ENCODE measurements at places on chromosomes 2 and 18.

- no peak for DNase-seq
These were observed 100.0 kb downstream of the AQP4 start for GRCh38 chr18:26765498-26765897.

GRCh38 chr2:68158134-68158447 is 403 bp downstream of the PNO1 start:
- DNase-seq = no peak

GRCh38 chr2:207487650-207488311 is 42.0 kb upstream of the CREB1 start:
- no peak for DNase-seq

GRCh38 chr2:222196159-222196558 is 102.6 kb downstream of the PAX3 start:
- no peak for DNase-seq

DNA sequence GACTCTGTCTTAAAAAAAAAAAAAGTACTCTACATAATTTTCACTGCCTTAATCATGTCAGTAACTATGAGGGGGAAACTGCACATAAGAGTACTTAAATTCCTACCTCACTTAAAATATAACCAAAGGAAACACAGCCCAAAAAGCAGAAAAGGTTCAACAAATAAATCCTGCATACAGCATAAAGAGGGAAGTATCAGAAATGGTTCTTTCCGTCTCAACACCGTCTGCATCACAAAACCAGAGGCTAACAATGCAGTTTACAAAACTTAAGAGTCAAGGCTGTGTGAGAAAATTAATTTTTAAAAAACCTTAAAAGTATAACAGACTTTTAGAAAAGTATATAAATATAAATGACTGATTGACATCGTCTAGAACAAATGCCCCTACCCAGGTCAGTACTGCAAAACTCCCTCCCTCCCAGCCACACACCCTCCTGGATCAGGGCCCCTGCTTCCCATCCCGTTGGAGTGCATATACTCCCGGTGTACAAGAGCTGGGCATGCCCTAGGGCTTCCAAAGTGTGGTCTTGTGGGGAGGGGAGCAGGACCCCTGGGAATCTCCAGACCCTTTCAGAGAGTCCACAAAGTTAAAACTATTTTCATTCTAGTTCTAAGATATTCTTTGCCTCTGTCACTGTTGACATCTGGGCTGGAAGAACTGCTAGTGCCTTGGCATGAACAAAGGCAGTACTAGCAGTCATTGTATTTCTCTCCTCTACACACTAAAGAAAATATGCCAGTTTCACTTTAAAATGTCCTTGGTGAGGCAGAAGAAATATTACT is 67.0 kb upstream of the SERTAD2 start:
- DNase-seq = no peak

GRCh38 chr2:105081006-105081601 is 43.2 kb downstream of the MRPS9 start:
- no peak for DNase-seq

DNA sequence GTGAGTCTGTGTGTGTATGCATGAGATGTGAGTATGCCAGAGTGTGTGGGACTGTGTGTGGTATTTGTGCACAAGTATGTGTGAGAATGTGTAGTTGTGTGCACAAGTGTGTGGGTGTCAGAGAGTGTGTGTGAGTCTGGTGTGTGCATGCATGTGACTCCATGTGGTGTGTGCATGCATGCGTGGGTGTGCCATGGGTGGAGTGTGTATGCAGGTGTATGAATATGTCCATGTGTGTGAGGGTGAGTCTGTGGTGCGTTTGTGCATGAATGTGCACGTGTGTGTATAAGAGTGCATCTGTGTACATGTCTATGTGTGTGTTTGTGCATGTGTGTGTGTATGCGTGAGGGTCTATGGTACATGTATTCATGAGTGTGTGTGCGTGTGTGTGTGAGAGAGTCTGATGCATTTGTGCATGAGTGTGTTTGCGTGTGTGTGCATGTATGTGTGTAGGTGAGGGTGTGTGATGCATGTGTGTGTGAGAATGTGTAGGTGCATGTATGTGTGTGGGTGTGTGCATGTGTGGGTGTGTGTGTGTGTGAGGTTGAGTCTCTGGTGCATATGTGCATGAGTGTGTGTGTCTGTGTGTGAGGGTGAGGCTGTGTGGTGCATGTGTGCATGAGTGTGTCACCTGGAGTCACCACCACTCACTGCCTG is 226.8 kb downstream of the LDLRAD4 start:
- no peak for DNase-seq

GRCh38 chr2:8922431-8922830 is 81.1 kb downstream of the MBOAT2 start:
- DNase-seq = no peak

- no peak for DNase-seq
These were observed 78.8 kb upstream of the SMAD2 start for GRCh38 chr18:48009116-48009745.

DNA sequence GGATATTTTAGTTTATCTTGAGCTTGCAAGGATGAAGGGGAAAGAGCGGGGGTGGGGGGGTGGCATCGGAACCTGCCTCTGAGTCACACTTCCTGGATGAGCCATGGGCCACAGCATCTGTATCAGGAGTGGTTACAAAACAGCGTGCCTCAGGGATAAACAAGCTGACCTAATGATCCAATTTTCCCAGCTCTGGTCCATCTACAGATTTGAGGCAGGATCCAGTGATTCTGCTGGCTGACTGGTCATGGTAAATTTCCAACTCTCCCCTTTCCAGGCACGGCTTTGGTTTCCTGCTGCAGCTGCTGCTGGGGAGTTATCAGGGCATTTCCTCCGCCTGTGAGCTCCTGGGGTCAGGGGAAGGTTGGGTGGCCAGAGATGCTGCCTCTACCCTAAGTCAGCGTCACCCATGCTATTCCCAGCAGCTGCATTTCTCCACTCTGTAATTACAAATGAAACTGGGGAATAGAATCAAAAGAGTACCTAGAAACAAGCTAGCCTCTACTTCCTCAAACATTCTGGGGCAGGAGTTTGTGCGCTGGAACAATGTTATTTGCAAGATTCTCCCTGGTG is 4.7 kb upstream of the HPCAL1 start:
- DNase-seq = no peak
